ENCODE measurements at places on chromosomes 6 and 20.

DNA sequence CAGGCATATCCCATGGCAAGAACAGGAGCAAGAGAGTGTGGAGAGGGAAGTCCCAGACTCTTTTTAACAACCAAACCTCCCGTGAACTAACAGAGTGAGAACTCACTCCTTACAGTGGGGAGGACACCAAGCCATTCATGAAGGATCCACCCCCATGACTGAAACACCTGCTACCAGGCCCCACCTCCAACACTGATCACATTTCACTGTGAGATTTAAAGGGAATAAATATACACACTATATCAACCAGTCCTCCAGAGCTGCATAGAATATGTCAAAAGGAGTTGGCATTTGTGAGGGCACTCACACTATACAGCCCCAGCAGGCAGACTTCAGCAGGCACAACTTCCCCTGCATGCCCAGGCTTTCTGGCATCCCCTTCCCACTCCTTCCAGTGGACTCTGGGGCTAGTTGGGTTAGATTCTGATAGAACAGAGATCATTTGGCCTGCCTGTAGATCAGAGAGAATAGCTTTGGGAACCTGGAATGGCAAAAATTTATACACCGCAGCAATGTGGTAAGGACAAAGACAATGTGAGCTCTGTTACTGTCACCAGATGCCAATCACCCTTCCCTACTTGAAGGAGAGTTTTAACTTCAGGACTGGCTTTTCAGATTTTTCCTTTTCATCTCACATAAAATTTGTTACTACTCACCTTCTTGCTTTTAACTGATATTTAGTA lies 25.2 kb upstream of the TENT5A start:
- no peak for DNase-seq

GRCh38 chr6:6712449-6713403 lies 124.2 kb downstream of the LY86 start:
- peak; percentile 79 for DNase-seq

DNA sequence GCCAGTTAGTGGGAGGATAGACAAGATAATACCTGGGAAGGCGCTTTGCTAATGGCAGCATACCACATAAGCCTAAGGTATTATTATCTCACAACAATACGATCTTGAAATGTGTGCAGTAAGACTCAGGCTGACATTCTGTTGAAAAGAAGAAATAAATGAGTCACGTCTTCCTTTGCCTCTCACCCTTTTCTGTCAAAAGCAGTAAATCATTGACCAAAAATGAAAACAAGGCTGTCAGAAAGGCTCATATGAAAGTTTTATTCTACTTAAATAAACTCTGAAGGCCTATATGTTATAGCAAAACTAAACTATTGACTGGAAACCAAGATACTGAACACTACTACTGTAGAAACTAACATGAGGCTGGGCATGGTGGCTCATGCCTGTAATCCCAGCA lies 43.1 kb upstream of the IL20RA start:
- DNase-seq = no peak

DNA sequence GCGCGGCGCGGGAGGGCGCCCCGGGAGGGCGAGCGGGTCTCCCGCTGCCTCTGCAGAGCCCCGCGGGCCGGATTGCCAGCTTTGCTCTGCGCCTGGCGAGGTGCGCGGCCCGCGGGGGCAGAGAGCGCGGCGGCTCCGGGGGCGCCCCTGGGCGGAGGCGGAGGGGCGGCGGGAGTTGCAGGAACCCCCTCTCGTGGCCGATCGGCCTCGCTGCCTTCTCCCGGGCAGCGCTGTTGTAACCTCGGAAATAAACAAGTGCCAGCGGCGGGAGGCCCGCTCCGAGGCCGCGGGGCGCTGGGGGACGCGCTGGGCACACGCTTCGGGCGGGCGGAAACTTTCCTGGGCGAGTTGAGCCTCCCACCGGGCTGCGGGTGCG lies 1.2 kb downstream of the CDH4 start:
- peak; percentile 53 for DNase-seq

DNA sequence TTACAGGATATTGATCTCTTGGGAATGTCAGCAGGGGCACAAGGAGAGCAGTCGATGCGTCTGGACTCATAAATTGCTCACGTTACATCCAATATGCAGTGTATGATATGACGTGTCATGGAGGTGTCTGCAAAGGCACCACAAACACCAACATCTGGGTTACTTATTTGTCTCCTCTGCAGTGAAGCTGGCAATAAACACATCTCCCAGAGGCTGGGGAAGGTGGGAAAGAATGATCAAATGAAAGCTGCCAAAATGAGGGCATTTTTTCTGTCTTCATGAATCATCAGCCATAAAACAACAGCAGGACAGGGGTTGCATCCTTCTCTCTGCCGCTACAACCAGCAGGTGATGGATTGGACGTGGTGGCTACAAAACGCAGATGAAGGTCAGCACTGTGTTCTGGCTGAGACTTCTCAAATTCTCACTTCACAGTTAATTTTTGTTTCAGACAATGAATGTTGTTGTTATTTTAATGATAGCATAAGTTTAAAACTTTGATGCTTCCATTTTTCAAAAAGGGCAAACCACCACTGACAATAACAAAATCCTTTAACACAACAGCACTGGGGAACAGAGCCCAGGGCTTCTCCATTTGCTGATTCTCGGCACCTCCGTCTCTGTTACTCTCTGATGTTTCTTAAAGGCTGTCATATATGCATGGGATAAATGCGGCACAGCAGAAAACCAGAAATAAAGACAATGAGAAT lies 47.5 kb downstream of the ERMARD start:
- no peak for DNase-seq

DNA sequence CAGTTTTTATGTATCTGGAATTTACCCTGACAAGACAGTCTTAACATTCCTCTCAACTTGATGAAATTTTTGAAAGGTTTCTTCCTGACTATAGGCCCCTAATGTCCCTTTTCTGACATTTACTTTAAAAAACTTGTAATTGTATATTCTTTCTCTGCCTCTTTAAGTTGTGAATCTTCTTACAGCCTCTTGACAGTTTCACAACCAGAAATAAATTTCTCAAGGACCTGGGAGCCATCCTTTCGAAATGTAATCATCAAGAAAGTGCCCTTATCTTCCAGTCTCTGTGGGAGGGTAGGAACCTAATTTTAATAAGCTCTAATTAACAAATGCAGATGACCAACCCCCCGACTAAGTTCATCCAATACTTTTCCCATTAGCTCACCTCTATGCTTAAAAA lies 403.6 kb upstream of the GJE1 start:
- DNase-seq = no peak

- no peak for DNase-seq
These were observed 55.0 kb downstream of the ALDH5A1 start for GRCh38 chr6:24549674-24550353.

DNA sequence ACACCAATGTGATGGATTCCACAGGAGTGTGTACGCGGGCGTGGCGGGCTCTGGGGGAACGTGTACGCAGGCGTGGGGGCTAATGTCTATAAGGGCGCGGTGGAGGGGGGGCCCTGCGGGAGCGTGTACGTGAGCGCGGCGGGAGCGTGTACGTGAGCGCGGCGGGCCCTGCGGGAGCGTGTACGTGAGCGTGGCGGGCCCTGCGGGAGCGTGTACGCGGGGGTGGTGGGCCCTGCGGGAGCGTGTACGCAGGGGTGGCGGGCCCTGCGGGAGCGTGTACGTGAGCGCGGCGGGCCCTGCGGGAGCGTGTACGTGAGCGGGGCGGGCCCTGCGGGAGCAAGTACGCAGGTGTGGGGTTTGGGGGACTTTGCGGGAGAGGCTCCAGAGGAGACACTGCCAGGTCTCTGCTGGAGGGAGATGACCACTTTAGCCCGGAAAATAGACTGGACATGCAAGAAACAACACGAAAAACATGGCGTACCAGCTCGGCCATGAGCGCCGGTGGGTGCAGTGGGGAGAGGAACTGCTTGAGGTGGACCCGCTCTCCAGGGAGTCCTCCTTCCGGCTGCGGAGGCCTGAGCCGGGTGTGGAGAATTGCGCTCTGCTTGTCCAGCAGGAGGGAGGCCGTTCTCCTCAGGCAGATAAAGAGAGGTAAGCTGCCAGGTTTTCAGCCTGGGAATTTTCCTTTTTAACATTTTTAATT lies 27.8 kb upstream of the SMOC2 start:
- DNase-seq = no peak

DNA sequence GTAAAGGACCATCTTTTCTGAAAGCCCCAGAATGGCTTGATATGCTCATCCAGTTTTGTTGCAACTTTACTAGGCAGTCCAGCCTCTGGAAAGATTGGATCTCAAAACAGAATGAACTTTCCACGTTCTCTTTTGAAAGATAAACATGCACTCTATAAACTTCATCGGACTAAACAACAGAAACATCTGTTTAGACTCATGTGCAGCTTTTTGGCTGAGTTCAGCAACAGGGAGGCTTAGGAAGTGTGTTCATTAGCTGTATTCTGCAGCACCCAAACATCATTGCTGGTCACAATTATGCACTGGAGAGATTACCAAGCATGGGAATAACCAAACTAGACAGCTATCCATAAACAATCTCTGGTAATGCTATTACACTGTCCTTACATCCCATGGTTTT lies 180.5 kb downstream of the TENT5A start:
- DNase-seq = no peak

GRCh38 chr20:54197621-54198604 lies 10.0 kb upstream of the PFDN4 start:
- peak; percentile 56 for DNase-seq

- no peak for DNase-seq
These were observed 41.2 kb downstream of the PDSS2 start for GRCh38 chr6:107418118-107418517.

DNA sequence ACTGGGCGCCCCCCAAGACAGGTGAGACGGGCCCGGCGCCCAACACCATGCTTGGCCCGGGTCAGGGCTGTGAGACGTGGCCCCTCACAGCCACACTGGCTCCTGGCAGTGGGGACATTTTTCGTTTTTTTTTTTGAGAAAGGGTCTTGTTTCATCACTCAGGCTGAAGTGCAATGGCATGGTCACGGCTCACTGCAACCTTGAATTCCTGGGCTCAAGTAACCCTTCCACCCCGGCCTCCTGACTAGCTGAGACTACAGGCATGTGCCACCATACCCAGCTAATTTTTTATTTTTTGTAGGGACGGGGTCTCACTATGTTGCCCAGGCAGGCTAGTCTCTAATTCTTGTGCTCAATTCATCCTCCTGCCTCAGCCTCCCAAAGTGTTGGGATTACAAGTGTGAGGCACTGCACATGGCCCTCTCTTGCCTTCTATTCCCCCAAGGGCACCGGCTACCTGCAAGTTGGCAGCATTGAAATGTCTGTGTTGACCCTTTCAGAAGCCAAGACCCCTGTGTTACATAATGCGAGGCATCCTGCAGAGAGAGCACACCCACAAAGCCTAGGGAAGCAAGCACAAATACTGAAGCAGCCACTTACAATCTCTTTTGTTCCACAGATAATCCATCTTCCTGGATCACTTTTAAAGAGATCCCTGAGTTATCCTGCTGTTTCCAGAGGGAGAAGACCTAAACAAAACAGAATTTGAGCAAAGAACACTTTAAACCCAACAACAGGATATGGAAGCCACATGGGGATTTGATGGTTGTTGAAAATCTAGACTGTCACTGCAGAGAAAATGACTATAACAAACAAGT lies 57.5 kb upstream of the SLC4A11 start:
- no peak for DNase-seq

DNA sequence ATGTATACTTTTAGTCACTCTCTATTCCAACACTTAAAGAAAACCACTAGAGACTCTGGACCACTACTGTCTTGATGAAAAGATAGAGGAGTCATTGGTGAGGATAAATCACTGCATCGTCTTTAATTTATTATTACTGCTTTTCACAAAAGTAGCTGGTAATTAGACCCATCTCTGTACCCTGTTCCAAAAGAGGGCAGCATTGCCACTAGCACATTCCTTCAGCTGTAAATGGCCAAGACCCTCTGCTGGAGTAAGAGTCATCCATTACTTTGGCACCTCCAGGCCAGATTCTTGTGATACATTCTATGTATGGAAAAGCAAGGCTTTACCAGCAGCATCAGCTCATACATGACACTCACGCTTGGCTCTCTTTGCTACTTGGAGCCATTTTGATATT lies 49.5 kb upstream of the PREP start:
- no peak for DNase-seq

DNA sequence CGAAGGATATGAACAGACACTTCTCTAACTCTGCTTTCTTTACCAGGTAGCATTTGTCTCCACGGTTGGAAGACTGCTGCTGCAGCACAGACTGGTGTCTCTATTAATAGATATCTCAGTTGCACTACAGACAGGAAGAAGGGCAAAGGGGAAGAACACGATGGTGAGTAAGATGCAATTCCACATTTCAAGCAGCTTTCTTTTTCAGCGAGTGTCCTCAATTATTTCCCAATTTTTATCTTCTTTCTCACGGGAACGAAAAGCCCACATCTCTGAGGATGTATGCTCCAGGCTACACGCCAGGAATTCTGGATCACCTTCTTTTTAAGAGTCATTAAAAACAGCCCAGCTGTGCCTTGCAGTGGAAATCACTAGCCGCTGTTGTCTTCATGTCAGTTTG lies 311.6 kb upstream of the ECI2 start:
- DNase-seq = peak; percentile 43

DNA sequence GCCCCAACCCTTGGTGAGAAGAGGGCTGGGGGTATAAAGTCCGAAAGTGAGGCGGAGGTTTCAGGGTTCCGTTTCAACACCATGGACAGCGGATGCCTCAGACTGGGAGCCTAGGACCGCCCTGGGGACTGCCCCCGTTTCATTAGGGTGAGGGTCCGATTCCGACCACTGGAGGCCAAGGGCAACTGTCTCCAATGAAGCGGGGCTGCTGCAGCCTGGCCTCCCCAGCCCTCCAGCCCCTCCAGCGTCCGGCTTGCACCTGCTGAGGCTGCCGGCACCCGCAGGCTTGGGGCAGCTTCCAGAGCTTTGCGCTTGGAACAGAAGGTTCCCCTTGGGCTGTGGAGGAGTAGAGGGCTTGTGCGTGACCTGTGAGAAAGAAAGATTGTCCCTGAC lies 39.9 kb downstream of the YTHDF1 start:
- no peak for DNase-seq

DNA sequence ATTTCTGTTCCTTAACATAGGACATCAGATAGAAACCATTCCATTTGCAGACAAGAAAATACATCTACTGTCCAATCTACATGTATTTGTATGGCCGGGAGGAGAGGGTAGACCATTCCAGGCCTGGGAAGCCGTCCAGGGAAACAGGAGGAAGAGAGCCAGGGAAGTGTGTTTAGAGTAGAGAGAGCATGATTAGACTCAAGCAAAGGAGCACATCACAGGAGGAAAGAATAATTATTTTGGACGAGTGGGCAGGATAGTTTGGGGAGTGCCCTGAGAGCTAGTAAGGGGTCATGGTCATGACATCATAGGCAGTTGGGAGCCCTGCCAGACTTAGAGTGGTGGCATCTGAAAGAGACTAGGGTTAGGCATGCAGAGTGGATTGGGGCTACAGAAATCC lies 250.0 kb downstream of the HIVEP2 start:
- peak; percentile 24 for DNase-seq

GRCh38 chr6:156828280-156828703 lies 51.1 kb downstream of the ARID1B start:
- DNase-seq = peak; percentile 87

DNA sequence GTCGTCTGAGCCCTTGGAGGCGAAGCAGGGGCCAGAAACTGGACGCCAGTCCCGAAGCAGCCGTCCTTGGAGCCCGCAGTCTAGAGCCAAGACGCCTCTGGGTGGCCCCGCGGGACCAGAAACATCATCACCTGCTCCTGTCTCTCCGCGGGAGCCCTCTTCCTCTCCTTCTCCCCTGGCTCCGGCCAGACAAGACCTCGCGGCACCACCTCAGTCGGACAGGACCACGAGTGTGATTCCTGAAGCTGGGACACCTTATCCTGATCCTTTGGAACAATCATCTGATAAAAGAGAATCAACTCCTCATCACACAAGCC lies 416 bp downstream of the RSPH4A start:
- no peak for DNase-seq

GRCh38 chr6:162119341-162119740 lies 608.2 kb downstream of the PRKN start:
- peak; percentile 26 for DNase-seq

GRCh38 chr6:168348186-168348585 lies 28.6 kb upstream of the DACT2 start:
- no peak for DNase-seq

All from astrocyte of the spinal cord (primary cell).